ENCODE measurements at places on chromosomes 3 and 15.

DNA sequence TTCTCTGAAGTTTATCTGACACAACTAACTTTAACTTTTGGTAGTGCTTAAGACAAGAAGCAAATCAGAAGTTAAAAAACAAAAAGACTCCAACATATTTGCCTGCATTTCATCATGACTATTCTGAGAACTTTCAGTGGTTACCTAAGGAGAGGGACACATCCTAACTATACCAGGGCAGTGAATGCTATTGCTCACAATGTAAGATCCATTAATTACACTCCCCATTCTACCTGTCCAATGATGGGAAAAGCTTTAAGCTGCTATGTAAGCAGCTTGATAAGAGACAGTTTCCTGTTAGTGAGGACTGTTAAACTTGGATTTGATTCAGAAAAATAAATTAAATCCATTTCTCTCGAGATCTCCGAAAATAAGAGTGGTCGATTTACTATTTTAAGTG is 37.5 kb downstream of the SERPINI1 start:
- DNase-seq = no peak

- no peak for DNase-seq
Measured at GRCh38 chr15:29518442-29518841, 248.8 kb upstream of the NSMCE3 start.

DNA sequence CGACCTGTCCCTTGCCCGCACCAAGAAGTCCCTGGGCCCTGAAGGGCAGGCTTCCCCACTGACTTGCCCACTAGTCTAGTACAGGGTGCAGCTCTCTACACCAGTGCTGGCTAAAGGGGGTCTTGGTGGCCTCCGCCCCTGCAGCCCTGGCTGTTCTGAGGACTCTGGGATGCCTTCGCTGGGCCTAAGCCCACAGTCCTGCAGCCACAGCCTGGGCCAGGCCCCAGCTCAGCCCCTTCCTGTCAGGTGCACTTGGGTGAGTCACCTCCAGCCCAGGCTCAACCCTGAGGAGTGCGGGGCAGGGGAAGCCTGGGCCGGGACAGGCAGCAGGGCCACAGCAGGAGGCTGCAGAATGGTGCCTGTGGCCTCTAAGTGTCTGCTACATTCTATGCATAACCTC is 971 bp downstream of the C3orf22 start:
- DNase-seq = no peak

DNA sequence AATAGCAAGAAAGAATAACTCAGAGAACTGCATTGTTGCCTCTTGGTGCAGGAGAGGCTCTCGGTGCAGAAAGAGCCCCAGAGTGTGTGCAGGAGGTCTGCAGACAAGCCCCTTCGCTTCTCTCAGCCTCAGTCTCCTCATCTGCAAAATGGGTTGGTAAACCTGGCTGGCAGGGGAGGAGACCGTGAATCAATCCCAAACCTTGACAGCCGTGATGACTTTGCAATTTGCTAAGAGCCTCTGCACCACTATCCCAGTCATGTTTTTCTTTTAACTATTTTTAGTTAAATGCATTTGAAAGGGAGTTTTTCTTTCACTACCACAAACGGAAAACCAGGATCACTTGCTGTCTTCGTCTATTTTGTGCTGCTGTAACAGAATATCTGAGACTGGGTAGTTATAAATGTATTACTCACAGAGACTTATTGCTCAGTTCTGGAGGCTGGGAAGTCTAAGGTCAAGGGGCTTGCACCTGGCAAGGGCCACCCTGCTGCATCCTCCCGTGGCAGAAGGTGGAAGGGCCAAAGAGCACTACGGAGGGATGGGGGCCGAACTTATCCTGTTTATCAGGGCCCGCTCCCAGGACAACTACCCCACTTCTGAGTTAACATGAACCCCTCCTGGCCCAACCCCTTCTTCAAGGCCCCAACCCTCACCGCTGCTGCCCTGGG is 14.2 kb upstream of the IQSEC1 start:
- no peak for DNase-seq

- no peak for DNase-seq
Measured at GRCh38 chr3:197525706-197526105, 30.1 kb downstream of the BDH1 start.

DNA sequence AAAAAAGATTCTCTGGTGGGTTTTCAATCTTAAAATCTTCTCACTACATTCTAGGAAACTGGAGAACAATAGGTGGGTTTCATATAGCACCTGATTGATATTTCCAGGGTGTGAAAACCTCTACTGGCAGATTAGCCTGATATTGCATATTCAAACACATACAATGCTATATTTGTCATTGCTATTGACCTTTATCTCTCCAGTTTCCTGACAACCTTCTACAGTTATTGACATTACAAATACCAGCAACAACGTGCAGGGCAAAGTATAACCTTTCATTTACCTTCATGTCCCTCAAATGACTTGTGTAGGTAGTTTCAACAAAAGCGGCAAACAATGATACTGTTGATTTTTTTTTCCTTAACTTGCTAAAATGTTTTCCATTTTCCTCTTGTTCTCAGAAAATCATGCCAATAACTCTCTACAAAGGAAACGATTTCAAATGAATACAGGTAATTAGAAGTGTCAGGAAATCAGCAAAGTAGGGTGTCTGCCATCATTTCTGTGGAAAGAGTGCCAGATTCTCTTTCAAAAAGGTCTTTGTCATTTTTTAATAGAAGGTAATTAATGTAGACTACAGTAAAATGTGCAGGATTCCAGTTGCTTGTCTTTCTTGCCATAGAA is 72.6 kb upstream of the CDIN1 start:
- no peak for DNase-seq

DNA sequence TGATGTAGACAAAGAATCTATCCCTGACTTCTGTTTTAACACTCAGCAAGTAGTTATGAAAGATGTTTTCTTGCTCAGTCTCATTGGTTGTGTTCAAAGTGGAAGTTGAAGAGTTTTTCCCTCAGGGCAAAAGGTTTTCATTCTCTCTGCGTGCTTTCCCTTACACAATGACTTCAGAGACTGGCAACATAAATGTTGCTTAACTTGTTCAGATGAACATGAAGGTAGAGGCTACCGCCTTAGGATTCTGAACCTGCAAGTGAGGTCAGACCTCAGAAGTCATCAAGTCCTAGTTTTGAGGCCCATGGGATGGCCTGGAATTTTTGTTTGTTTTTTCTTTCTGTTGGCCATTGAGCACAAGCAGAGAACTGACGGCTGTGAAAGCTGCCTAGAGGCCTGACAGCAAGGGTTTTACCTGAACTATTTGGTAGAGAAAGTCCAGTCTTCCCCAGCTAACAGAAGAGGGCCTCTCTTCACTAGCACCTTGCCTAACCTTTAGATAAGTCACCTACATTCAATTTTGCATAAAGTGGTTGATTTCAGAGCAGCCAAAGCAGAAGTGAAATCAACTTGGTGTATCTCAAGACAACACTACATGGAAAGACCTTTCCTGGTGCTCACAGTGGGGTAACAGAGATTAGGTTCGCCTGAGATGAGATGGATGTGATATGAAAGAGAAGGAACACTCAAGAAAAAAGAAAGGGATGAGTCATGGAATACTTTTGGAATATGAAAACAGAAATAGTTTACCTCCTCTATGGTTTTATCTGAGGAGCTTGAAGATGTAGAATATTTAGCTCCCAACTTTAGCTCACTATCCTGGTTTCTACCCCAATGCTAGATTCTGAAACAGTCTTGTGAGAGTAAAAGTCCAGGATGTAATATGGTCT is 53.6 kb upstream of the AP4E1 start:
- peak; percentile 73 for DNase-seq

Data from inflammatory macrophage (primary cell).